Stimulated activated CD8-positive, alpha-beta memory T cell treated with anti-CD3 and anti-CD28 coated beads, Interleukin-4, amount 100 ng/mL, for 4 hours (primary cell): ENCODE measurements at places on chromosomes 6 and 20.

- no peak for DNase-seq
Measured at GRCh38 chr20:1130058-1130694, 11.8 kb downstream of the PSMF1 start.

GRCh38 chr6:119484598-119484997, 135.0 kb upstream of the MAN1A1 start:
- DNase-seq = no peak

- no peak for DNase-seq
Measured at GRCh38 chr6:165641672-165642156, 21.3 kb downstream of the PDE10A start.

DNA sequence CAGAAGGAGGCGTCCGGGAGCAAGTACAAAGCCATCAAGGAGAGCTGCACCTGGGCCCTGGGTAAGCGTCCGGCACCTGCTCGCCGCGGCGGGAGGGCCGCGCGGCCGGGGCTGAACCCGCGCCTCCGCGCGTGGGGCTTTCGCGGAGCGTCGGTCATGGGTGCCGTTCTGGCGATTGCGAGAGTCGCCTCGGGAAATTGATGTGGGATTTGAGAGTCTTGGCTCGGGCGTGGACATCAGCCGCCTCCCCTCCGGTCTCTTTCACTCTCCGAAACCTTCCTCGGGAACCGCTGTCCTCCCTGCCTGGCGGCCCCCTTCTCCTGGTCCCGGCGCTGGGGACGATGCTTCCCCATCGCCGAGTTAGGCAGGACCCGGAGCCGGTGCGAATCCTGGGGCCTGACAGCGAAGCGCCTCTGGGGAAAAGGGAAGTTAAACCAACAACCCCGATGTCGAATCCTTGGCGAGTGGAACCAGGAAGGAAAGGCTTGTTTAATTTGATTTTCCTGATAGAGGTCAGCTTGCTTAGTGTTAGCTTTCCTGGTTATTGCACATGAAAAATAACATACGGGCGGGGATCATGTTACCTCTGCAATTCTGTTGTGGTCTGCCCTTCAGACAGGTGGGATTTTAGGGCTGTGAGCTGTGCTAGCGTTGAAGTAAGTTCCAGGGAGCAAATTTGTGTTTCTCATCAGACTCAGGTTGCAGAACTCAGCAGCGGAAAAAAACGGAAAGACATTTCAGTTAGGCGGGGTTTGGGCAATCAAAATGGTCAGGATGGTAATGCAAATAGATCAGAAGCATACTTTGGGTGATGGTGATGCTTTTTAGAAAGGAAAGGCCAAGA, 594 bp downstream of the ARFGEF3 start:
- DNase-seq = no peak

DNA sequence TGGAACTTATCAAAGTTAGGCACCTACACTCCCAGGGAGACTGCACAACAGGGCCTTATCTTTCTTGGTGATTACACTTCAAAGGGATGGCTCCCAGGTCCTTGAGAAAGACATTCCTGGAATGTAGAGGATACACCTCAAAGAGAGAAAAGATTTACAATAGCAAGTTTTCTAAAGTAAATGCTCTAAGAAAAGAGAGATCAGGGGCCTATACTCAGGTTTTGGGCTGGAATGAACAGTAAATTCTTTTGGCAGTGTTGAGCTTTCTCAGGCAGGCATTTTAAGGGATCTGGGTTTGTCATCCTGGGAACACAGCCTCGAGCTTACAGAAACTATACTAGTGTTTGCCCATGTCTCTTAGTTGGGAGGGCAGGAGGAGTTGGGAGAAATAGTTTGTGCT, 31.7 kb upstream of the ME1 start:
- no peak for DNase-seq

DNA sequence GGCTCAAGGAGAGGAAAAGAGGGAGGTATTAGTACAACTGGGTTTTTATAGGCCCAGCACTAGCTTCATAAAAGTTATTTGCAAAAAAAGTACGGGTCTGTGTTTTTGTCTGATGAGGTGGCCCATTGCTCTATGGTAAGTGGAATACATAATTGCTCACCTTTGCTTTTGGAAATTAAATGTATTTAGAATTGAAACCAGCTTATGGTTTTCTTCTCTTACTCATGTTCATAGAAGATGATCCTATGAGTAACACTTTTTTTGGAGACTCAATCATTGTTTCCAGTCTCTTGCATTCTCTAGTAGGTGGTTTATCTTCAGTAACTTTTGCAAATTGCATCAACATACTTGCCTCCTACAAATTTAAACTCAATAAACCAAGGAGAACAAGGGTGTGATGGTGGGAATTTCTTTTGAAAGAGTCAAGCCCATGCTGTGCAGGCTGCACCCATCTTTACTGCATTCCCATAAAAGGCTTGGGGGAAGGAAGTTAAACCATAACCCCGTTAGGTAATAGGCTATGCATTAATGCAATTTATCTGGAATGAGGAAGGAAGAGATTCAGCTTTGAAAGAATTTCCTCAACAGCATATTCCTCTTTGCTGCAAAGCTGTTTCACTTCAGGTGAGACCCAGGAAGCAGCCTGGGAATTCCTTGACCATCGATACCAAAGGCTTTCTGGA, 48.5 kb upstream of the EDN1 start:
- no peak for DNase-seq

GRCh38 chr6:130978660-130979396, 84.2 kb downstream of the EPB41L2 start:
- DNase-seq = no peak

GRCh38 chr20:47125508-47125757, 230.8 kb downstream of the EYA2 start:
- no peak for DNase-seq

DNA sequence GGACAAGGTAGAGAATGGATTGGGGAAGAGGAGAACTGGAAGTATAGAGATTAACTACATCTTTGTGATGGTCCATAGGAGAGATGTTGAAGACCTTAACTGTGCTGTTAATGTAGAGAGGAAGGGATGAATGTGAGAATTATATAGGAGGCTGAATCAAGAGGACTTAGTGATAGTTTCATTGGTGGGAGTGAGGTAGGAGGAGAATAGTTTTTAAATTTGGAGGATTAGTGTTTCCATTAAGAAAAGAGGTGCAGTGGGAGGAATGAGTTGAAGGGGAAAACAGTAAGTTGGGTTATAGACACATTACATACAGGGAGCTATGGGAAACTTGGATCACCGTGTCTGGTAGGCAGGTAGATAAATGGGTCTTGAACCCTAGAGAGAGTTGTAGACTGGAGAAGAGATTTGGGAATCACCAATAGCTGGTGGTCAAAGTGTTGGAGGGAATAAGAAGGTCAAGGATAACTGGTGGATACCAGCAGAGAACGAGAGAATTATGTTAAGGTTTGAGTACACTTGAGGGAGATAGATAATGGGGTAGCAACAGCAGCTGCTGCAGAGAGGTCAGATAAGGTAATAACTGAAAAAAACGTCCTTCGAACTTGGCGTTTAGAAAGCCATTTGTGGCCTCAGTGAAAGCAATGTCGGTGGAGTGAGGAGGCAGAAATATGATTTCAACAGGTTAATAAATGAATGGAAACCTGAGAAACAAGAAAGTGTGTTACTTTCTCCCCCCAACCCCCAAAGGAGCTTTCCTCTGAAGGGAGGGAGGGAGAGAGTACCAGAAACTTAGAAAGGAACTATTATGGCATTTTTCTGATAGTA, 3.1 kb downstream of the C6orf89 start:
- no peak for DNase-seq

- DNase-seq = no peak
Measured at GRCh38 chr20:4766631-4767030, 44.9 kb downstream of the PRND start.

DNA sequence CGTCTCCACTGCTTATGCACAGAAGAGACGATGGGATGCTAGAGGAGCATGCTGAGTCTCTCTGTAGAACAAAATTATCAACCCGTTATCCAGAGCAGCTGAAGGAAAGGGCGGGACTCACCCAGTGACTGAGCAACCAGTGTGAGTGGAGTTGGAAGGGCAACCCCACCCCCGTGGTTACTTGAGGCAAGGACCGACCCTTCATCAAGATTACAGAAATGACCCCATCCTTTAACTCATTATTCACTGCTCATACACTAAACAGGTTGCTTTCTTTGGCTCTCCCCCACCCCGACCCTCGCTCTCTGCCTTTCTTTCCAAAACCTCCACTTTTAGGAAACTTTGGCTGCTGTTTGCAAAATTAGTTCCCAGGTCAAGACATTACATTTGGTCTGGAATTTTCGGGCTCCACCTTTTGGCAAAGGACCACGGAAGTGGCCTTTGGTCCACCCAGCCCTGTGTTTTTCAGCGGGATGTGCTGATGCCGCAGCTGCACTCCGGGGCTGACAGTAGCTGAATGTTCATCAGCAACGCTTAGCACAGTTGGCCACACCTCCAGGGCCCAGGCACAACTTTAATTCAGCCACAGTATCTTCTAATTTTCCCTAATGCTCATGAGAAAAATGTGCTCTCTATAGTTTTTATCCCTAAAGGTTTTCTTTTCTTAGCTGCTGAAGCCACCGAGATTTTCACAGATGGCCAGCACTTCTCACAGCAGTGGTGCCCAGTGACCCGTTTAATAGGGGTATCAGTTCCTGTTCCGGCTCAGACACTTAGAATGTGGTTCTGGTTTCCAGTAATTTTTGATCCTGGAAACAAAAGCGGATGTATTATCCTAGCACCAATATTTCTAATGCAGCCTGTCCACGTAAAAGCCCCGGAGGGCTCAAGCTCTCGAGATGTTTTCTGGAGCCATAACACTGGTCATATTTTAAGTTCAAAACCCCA, 103.6 kb upstream of the NXT1 start:
- DNase-seq = no peak

GRCh38 chr20:49945701-49946477, 9.7 kb downstream of the RNF114 start:
- DNase-seq = no peak

- no peak for DNase-seq
Measured at GRCh38 chr6:36851149-36851614, 11.9 kb upstream of the CPNE5 start.

- no peak for DNase-seq
Measured at GRCh38 chr6:131761060-131761761, 46.6 kb upstream of the ENPP1 start.

GRCh38 chr20:57398901-57399535, 7.8 kb downstream of the RBM38 start:
- no peak for DNase-seq

DNA sequence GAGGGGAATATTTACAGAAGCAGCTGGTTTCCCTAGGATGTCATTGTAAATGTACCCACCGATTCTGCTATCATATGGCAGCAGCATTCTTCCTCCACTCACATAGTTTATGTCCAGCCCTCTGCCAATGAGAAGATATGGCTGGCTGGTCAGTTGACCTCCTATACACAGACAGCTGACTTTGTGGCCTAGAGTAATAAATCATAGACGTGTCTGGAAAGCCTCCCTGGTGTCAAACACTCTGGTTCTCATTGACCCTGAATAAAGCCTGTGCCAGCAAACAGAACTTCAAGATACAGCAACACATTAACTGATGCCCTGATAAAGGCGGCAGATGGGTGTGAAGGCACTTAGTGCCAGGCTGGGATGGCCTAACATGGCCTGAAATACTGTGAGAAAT, 52.6 kb downstream of the GPR63 start:
- DNase-seq = no peak

- DNase-seq = no peak
Measured at GRCh38 chr6:90146024-90146423, 150.6 kb downstream of the BACH2 start.

- peak; percentile 47 for DNase-seq
Measured at GRCh38 chr6:32796848-32797776, 19.7 kb downstream of the HLA-DOB start.

DNA sequence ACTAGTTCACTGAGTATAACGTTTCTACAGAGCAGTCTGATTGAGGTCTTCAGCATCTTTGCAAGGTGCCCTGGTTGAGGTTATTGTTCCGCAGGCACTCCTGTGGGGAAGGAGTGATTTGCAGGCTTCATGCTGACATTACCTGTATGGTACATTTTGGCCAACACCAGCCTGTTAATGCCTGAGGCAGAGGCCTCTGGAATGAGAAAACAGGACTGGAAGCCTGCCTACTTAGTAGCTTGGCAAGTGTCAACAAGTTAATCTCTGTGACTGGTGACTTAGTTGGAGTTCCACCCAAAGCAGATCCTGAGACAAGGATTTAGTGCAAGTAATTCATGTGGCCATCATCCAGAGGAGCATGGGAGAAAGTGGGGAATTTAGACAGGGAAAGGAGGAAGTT, 24.6 kb downstream of the MAS1 start:
- DNase-seq = no peak

DNA sequence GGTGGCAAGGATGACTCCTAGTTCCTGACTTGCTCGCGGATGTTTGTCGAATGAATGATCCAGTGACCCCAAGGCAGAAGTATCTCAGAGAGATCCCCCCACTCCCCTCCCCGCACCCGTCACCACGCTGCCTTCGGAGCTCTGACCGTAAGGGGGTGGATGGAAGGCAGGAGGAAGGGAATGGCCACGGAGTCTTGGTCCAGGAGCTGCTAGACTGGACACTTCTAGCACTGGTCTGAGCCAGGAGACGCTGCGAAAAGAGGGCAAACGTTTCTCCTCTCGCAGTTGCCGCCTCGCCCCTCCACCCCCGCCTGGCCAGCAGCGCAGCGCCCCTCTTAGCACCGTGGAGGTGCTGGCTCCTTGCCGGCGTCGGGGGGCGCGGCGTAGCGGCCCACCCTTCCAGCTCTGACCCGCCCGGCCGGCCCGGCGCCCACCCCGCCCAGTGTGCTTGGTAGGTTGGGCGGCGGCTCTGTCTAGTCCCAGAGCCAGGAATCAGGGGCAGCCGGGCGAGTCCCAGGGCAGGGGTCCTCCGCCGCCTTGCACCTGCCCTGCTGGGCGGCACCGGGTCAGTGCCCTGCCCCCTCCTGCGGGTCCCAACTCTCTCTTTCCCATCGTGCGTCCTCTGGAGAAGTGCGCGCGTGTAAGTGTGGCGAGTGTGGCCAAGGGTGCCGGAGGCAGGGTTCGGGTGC, 2.4 kb upstream of the DBNDD2 start:
- no peak for DNase-seq

GRCh38 chr6:25174678-25175077, 104.5 kb upstream of the CARMIL1 start:
- no peak for DNase-seq

DNA sequence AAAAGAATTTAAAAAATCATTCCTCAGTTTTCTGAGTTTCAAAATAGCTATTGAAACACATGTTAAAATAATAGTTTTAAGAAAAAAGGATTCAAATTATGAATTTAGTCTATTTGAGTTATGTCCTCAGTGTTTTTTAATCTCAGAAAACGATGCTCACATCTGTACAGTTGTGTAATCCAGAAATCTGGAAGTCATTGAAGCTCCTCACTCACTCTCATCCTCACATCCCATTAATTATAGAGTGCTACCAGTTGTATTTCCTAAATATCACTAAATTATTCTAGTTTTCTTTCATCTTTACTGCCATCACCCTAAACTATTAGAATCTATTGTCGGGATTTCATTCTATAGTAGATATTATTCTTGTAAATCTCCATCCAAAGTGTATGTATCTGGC, 234.7 kb upstream of the RIMS1 start:
- no peak for DNase-seq

DNA sequence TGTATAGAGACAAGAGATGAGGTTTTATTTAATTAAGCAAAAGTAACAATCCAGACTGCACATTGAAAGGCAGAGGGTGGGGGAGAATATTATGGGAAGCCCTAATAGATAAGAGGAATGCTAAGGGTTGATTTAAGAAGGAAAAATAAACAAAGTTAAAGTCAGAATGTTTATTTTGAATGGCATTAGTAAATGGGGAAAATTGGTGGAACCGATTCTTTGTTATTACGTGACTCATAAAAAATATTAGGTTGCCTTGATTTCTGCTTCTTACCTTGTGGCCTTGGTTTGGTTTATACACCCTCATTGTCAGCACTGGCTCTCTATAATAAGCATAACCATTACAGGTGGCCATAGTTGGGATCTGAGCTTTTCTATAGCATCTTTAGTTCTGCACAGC, 674.8 kb upstream of the CITED2 start:
- no peak for DNase-seq
